Upper lobe of left lung (tissue), 6 donors: ENCODE measurements at places on chromosomes 2 and 18. TPM values are rescaled to one million over a fixed set of nuclear protein-coding genes. Genes with fewer than 3 reads are reported as not detected.

GRCh38 chr2:147689220-147689909 is 155.5 kb upstream of the ACVR2A start:
- no peak overlapping the region for H3K27ac ChIP-seq
- no peak for DNase-seq
- no peaks in the 10 kb centered on the region for H3K27me3 ChIP-seq
- no peak overlapping the region for H3K4me3 ChIP-seq
- H3K36me3 ChIP-seq = no peaks in the 10 kb centered on the region
- H3K4me1 ChIP-seq = no peaks in the 10 kb centered on the region

DNA sequence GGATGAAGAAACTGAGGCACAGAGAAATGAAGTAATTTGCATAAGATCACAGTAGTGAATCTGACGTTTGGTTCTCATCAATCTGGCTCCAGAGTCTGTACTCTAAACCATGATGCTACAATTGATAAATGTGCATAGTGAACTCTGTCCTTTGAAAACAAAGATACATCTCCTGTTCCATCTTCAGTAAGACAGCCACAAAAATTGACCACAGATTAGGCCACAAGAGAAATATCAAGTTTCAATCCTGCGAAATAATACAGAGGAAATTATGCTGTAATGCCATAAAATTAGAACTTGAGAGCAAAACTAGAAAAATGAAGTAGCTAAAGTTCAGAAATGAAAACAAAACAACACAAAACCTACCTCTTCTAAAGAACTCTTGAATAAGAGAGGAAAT is 28.4 kb downstream of the FAM98A start:
- H3K36me3 ChIP-seq = no peaks in the 10 kb centered on the region
- H3K27me3 ChIP-seq = no peaks in the 10 kb centered on the region
- no peaks in the 10 kb centered on the region for H3K4me1 ChIP-seq
- DNase-seq = no peak

DNA sequence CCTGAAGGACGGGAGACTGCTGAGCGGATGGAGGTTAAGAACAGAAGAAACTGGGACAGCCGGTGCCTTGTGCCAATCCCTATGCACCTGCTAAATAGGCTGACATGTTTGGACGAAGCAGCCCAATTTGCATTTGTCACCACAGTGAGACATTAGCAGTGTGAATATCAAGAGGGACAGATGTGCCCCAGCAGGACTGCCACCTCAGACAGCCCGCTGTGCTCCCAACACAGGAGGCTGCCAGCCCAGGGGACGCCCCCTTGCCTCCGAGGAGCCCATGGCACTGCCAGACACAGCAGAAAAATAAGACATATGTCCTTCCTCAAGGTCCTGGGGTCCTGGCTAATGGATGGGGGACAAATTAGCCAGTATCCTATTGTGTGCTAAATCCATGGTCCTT is 306.7 kb upstream of the POU3F3 start:
- H3K4me1 ChIP-seq = no peaks in the 10 kb centered on the region
- DNase-seq = peak; percentile 56
- no peak overlapping the region for H3K27ac ChIP-seq
- no peaks in the 10 kb centered on the region for H3K27me3 ChIP-seq
- no peaks in the 10 kb centered on the region for H3K36me3 ChIP-seq

The PLGLB2 gene
- 0.26 TPM for total RNA-seq

The LOXL3 gene
- total RNA-seq = 28.3 TPM

DNA sequence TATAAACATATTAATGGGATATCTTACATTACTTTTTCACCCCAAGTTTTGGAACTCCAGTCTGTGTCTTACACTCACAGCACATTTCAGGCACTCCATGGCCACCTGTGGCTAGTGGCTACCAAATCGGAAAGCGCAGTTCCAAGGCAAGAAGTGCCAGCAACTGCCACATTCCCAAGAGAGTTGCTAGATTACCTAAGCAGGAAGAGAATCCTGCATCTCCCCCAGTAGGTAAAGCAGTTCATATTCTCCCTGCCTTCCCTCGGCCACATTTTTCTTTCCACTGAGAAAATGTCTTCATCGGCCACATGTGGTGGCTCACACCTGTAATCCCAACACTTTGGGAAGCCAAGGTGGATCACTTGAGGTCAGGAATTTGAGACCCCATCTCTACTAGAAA is 62.8 kb downstream of the MEX3C start:
- no peak for DNase-seq
- no peaks in the 10 kb centered on the region for H3K36me3 ChIP-seq
- no peaks in the 10 kb centered on the region for H3K27me3 ChIP-seq
- no peak overlapping the region for H3K4me3 ChIP-seq

The CPO gene
- not detected for total RNA-seq

GRCh38 chr2:111236025-111236424 is 115.3 kb downstream of the BCL2L11 start:
- no peak for DNase-seq
- no peak overlapping the region for H3K4me3 ChIP-seq
- no peaks in the 10 kb centered on the region for H3K27me3 ChIP-seq
- H3K4me1 ChIP-seq = no peaks in the 10 kb centered on the region

GRCh38 chr18:21864386-21864785 is 123.8 kb downstream of the MIB1 start:
- DNase-seq = no peak
- no peak overlapping the region for H3K4me3 ChIP-seq
- H3K27ac ChIP-seq = no peak overlapping the region
- H3K27me3 ChIP-seq = no peaks in the 10 kb centered on the region

DNA sequence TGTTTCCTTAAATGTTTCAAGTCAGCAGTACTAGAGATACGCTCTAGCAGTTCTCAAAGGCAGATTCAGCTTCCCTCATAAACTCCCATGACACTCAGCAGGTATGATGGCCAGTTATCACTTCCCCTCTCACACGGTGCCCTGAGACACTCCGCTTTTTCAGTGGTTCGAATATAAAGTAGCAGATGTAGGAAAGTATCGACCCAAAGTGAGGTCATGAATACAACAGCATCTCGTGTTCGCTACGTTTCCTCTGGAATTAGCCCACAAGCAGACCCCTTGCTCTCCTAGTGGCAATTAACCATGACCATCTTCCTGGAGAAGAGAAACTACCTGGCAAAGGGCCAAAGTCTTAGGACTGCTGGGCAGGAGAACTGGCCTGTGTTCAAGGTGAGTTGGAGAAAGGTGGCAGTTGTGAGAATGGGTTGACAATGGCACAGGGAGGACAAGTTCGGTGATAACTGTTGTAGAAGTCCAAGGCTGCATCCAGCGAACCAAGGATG is 9.3 kb upstream of the AGBL5 start:
- H3K27ac ChIP-seq = no peak overlapping the region
- DNase-seq = no peak
- H3K27me3 ChIP-seq = no peaks in the 10 kb centered on the region
- peaks cover 45% of the 10 kb centered on the region for H3K36me3 ChIP-seq

The STARD6 gene
- not detected for total RNA-seq

DNA sequence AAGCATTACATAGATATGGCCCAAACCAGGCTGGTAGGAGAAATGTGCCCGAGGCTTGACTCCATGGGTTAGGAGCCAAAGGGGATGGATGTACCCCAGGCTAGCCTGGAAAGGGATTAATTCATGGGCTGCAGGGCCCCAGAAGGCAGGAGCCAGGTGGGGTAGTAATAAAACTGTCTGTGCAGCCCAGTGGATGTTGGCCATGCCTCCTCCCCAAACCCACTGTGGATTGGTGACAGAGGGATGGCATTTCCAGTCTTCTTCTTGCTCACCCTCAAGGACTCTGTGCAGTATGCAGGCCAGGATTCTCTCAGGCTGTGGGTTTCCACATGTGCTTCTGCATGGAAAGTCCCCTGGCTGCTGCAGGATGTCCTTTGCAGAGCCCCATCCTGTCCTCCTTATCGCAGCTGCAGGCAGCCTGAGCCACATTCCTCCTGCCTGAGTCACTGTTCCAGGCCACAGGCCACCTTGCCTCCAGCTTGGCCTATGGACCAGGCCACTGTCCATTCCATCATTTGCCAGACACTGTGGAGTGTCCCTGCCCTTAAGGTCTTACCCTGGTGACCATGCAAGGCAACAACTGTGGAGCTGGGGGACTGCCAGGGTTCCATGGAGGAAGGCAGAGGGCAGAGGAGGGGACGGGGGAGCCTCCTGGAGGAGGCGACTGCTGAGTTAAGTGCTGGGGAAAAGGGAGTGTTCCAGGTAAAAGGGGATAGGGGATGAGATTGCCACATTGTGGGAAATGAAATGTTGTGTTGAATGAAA is 38.9 kb downstream of the INO80C start:
- peak overlapping the region; percentile 24 for H3K27ac ChIP-seq
- H3K27me3 ChIP-seq = no peaks in the 10 kb centered on the region
- H3K4me3 ChIP-seq = no peak overlapping the region
- H3K36me3 ChIP-seq = no peaks in the 10 kb centered on the region

DNA sequence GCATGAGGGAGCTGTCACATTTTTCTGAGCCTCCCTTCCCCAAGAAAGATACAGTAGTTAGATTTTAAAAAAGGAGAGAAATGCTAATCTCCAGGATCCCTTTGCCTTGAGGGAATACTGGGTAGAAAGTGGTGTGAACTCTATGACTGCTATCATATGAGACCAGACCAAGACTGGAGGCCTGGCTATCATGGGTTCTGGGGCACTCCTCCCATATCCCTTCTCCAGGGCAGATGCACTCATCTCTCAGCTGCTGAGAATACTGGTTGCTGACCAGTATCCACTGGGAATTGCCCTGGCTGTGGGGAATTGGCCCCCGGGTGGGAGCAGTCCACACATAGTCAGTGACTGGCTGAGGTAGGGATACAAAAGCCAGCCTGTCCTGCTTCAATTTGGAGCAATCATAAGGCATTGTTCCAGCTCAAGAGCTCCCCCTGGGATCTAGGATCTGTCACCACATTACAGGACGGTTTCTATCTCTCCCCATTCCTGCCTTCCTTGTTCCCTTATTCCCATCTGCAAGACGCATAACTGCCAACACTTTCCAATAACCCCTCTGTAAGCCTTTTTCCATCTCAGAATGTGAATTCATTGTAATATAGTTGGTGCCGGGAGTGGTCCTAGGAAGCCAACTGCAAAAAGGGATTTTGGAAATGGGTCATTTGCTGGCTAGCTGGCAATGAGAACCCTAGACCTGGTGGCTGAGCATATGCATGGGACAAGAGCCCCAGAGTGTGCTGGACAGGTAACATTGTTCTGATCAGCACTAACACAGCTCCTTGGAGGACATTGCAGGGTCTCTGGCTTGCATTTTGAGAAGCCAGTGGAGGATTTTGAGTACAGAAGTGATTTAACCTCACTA is 35.4 kb upstream of the REEP1 start:
- DNase-seq = no peak
- no peaks in the 10 kb centered on the region for H3K36me3 ChIP-seq
- no peak overlapping the region for H3K27ac ChIP-seq
- no peak overlapping the region for H3K4me3 ChIP-seq
- H3K4me1 ChIP-seq = peaks cover 3% of the 10 kb centered on the region
- H3K27me3 ChIP-seq = no peaks in the 10 kb centered on the region

DNA sequence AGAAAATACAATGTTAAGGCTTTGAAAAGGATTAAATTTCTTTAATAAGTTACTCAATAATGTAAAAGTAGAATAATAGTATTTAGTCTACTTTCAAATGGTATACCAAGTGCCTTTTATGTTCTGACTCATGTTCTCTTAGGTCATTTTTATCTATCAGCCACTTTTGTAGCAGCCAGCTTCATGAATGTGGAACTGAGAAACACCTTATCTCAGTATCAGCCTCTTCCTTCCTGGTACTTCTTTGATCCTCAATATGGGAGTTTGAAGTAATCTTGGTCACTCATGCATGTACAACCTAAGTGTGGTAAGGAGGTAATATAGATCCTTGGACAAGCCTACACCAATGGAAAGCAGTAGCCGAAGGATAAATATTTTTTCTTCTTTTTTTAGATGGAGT is 180.4 kb upstream of the NRXN1 start:
- H3K4me1 ChIP-seq = no peaks in the 10 kb centered on the region
- no peak overlapping the region for H3K4me3 ChIP-seq
- no peak for DNase-seq
- H3K27me3 ChIP-seq = no peaks in the 10 kb centered on the region
- H3K36me3 ChIP-seq = no peaks in the 10 kb centered on the region

The GALR1 gene
- total RNA-seq = not detected

- H3K36me3 ChIP-seq = no peaks in the 10 kb centered on the region
- H3K4me1 ChIP-seq = peaks cover 26% of the 10 kb centered on the region
- H3K27me3 ChIP-seq = no peaks in the 10 kb centered on the region
- no peak overlapping the region for H3K27ac ChIP-seq
- no peak overlapping the region for H3K4me3 ChIP-seq
- DNase-seq = no peak
Measured at GRCh38 chr18:23146861-23147469, 11.7 kb downstream of the CABLES1 start.
